Ovary (tissue), 10 donors: ENCODE measurements at places on chromosomes 2 and 18. TPM values are rescaled to one million over a fixed set of nuclear protein-coding genes. Genes with fewer than 3 reads are reported as not detected.
A peak's percentile ranks its signal among the peaks of the same experiment; 100 is the strongest.

CCL20 gene
- total RNA-seq: 6.4 TPM

- peak; percentile 70 for DNase-seq
These were observed 58.3 kb downstream of the FBXO36 start for GRCh38 chr2:229980431-229981184.

DNA sequence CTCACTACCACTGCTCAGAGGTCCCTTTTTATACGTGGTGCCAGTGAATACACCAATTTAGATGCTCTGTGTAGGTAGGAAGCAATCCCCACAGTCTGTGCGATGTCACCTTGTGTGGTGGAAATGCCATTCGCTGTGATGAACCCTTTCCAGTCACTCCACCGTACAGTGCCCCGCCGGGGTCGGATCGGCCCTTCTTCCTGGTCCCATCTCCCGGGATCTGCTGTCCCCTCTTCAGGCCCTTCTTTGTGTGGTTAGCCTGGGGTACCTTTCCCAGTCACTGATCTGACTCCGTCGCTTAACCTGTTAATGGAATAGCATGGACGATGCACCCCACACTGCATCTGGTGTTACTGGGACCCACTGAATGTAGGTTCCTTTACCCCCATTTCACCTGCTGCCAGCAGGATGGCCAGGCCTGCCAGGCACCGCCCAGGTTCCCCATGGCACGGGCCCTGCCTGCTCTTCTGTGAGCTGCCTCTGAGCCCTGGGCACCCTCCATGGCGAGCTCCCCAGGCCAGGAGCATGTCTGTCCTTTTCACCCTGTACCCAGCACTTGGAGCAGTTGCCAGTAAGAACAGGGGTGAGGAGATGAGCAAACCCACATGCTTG lies 18.0 kb downstream of the TWIST2 start:
- DNase-seq: no peak

- DNase-seq: no peak
These were observed 3.2 kb upstream of the ANKRD53 start for GRCh38 chr2:70975237-70975636.

DNA sequence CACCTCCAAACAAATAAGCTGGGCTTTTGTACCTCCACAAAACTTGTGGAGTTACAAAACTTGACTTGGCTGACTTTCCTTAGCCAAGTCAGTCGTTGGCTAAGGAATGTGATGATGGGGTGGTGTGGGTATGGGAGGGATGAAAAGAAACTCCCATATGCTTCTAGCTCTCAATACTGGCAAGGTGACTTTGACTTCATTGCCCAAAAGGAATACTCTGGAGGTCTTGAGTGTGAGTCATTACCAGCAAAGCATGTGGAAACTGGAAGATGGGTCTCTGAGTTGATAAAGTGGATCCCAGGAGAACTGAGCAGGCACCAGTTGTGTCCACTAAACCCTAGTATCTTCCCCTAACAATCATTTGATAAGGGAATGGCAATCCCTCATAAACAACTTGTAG lies 226.7 kb downstream of the GULP1 start:
- DNase-seq: no peak

DNA sequence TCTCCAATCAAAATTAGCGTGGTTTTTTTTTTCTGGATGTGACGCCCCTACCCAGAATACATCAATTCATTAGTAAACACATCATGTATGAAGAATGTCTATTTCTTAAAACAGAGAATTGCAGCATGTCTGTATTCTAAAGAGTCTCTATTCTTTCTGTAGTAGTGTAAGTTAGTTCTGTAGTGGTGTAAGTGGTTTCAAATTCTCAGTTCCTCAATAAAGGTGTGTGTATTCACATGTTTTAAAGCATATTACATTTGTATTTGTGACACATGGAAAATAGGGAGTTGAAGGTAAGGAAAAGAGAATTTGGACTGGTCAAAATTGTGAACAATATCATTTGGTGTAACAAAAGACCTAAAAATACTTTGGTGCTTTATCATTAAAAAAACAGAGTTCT lies 8.0 kb upstream of the GPR75 start:
- no peak for DNase-seq

DNA sequence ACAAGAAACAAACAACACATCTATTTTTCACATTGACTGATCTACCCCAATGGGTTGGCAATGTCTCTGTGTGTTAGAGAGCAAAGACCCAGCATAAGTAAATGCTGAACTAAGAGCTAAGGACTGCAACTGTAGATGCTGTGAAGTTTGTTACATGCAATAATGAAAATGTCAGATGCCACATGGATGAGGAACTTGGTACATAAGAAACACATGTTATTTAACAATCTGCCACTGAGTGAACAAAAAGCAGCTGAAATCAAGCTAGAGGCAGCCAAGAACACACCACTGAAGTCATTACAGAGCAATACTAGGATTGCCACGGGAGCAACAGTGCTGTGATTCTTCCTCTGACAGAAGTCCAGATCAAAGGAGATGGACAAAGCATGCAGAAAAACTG lies 389.4 kb downstream of the CDH2 start:
- no peak for DNase-seq

POTEI gene
- not detected for total RNA-seq
